T47D (cell line): ENCODE measurements at places on chromosomes 1 and 21.

- no peak for DNase-seq
Measured at GRCh38 chr1:204971517-204972336, 71.3 kb upstream of the CNTN2 start.

GRCh38 chr1:70264839-70265238 lies 43.7 kb downstream of the SRSF11 start:
- DNase-seq = no peak

GRCh38 chr21:25512095-25513081 lies 94.9 kb downstream of the MRPL39 start:
- DNase-seq = no peak

DNA sequence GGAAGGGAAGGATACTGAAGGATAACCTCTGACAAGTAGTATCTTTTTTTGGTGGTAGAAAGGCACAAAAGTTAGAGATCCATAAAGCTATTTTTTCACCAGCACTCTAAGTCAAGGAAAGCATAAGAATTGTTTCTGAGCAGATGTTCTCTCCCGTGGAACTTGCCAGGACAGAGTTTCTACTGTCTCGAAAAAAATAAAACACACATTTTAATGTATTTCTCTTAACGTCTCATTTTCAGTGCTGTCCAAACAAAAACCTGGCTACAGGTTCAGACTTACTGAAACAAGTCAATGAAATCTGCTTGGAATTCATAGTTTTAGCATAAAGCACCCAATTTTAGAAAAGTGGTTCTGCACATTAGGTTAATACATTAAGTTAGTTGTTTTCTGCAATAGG lies 338.3 kb downstream of the LTN1 start:
- DNase-seq = no peak

GRCh38 chr21:44450999-44451398 lies 4.3 kb upstream of the LRRC3 start:
- no peak for DNase-seq

DNA sequence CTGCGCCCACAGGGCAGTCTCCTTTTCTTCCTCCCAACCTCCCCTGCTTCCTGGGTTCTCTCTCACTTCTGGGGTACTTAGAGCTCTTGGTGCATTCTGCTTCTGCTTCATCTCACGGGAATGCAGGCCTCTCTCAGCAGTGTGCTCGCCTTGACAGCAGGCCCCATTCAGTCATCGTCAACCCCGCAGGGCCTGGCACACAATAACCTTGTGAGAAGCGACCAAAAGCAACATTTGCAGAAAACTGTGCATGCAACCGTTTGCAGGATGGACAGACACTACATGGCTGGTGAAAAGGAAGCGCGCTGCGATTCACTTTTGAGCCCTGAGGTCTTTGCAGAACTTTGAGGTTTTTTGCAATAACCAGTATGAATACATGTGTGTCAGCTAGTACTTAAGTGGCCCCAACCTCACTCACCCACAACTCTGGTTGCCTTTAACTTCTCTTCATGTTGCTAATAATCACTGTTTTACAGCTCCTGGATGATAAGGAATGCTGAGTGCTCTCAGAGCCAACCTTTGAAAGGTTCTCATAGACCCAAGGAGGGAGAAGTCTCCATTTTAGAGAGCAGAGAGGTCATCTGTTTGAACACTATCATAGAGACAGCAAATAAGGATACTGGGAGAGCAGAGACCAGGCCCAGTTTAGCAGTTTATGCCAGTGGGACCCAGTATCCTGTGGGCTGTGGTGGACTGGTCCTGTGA lies 2.5 kb upstream of the CD160 start:
- DNase-seq = no peak

GRCh38 chr1:109248444-109248796 lies 919 bp upstream of the CELSR2 start:
- no peak for DNase-seq

- no peak for DNase-seq
Measured at GRCh38 chr1:10744654-10745238, 51.7 kb downstream of the CASZ1 start.
